ENCODE measurements at places on chromosomes 11 and 22.

- DNase-seq, result no peak
Measured at GRCh38 chr11:114890038-114890437, 211.7 kb downstream of the NXPE2 start.

DNA sequence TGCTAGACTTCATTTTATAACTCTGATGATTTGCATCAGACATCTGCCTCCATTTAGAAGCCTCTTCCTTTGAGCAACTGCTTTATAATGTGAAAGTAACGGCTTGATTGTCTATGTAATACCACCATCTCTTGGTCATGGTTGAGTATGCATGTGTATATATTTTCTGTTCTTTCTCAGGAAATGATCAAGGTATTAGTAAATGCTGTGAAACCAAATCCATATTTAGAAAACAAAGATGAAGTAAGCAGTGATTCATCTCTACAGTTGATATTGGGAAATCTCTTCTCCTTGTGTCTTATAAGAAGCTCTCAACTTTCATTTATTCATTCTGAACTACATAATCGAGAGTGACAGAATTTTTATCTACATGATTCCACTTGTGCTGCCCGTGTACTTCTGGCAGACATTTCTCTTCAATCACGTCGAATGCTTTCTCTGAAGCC is 104.6 kb upstream of the ANO3 start:
- DNase-seq, result no peak

DNA sequence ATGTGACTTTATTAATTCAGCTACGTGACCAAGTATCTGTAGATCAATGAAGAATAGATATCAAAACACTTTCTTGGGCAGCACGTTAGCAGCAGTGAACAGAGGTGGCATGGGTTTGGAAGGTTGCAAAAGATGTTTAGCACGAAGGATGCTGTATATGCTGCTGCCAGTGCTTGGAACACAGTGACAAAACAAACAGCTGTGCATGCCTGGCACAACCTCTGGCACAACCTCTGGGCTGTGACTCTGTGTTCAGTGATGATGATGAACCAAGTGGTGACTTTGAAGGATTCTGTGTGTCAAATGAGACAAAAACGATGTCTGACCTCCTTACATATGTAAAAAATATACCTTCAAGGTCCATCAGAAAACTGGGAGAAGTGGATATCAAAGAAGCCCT is 104.7 kb downstream of the TBC1D22A start:
- DNase-seq, result no peak

DNA sequence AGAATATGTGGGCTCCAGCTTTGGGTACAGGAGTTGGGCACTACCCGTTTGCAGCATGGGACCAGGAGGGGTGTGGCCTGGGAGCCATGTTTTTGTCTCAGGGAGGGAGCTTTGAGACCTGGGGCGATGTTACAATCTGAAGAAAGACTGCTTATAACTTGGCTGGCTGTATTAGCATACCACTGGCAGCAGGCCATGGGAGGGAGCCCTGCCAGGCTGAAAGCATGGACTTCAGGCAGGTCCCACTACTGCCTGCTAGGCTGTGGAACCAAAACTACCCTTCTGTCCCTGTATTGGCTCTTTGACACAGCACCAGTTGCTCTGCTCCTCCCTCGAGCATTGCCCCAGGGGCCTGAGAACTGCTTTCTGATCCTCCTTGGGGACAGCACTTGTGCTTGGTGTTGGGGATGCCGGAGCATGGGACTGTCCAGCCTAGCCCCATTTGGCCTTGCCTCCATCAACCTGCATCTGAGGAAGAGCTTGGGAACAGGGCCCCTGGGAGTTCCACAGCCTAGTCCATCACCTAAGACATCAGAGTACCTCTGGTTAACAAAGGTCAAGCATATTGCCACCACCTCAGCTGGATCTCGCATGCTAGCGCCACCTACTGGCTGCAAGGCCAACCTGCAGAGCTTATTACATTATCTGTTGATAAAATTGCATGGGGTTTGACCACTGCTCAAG is 217.4 kb downstream of the SBF2 start:
- peak; percentile 27 for DNase-seq

DNA sequence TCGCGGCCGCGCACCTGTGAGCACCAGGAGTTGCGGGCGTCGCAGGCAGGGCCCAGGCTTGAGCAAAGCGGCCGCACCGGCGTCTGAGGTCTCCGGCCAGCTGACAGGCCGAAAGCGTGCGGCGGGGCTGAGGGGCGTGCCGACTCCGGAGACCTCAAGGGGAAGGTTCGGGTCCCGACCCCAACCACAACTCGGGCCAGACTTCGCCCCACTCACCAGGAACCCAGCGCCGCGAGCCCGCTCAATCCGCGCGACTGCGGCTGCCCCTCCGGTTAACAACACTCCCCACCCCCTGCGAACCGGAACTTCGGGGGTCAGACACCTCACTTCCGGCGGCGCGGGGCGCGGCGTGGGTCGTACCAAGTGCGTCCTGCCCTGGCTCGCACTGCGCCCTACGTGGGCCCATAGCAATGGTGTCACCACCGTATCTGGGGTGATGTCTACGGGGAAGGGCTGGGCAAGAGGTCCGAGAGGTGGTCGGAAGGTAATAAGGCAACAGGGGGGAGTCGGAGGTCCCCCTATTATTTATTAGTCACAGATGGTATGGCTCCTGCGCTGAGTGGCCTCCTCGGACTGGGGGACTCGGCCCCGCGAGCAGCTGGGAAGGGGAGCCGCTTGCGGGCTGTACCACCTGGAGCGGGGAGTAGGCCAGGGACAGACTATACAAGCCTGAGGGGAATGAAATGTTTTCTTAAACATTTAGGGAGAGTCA is at the start of gene SYVN1:
SYVN1 (minus strand) TSS at position 280 of the 712 bp plus-strand sequence. CDS start 918 bp downstream, outside the sequence.
- DNase-seq, result peak; percentile 88

GRCh38 chr22:26168330-26168851 is 871 bp upstream of the SEZ6L start:
- DNase-seq, result no peak

GRCh38 chr11:44229624-44230023 is 80.3 kb downstream of the ALX4 start:
- DNase-seq, result no peak

DNA sequence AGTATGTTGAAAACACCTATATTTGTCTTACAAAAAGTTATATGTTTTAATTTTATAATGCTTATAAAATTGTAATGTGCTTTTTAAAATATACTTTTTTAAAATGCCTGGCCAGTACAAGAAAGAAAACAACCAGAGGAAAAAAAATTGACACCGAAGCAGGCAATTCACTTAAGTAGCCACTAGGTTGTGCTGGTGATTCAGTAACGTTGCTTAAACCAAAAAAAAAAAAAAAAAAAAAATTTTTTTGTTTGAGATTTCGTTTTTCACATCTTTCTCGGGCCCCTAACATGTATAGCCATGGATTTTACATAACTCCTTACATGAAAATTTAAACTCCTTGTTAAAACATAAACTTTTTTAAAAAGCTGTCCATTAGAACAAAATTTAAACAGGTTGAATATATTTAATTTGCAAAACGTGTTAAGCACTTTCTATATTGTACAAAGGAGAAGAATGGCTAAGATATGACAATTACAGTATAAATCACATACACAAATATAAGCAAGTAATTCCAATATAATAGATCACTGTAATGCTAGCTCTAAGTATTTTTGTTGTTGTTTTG is 9.2 kb downstream of the OR8B4 start:
- DNase-seq, result no peak

Data from stimulated activated CD4-positive, alpha-beta T cell treated with anti-CD3 and anti-CD28 coated beads, TNF-alpha, amount 100 ng/mL, for 24 hours (primary cell).